NCI-H187 (cell line): ENCODE measurements at places on chromosomes 7 and 10.

GRCh38 chr10:79185067-79185774, 116.5 kb downstream of the ZMIZ1 start:
- DNase-seq: no peak

DNA sequence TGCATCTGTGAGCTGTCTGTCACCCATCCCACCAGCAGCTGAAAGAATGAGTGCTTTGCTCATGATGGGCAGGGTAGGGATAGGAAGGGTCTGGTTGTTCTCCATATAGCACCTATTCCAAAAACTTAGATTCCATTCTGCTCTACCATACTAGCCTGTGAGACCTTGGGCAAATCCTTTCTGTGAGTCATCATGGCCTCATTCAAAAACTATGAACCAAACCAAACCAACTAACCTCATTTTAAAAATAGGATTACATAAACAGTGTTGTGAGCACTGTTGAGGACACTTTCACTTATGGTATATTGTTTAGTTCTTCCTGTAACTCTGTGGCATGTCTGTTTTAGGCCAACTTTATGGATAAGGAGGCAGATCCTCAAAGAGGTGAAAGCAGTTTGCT, 30.9 kb upstream of the STEAP4 start:
- no peak for DNase-seq

DNA sequence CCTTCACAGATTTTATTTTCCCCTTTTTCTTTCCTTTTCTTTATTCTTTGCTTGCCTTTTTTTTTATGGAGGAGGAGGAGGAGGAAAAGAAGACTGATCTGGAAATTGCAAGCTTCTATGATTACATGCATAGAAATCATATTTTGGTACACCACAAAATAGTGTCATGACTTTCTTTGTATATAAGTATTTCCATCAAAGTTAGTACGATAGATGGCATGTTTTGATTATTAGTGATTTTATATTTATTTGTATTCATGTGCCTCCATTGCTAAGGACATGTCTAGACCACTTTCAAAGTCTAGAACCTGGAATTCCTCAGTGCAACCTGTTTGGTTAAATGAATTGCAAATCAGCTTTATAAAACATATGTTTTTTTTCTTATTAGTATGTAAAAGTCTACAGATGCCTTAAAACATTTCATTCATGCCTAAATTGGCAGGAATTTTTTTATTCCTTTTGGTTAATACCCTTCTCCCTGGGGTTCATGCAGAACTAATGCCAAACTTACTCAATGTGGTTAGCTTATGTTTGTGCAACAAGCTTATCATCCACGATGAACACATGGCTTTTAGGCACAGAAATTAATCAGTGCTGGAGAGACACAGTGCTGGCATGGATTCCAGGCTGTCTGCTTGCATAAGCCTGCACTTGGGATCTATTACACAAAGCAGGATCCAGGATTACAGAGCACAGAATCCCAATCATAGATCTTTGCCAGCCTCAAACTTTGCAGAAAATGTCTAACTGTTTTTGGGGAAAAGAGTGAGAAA, 213.1 kb downstream of the CHRM2 start:
- no peak for DNase-seq

DNA sequence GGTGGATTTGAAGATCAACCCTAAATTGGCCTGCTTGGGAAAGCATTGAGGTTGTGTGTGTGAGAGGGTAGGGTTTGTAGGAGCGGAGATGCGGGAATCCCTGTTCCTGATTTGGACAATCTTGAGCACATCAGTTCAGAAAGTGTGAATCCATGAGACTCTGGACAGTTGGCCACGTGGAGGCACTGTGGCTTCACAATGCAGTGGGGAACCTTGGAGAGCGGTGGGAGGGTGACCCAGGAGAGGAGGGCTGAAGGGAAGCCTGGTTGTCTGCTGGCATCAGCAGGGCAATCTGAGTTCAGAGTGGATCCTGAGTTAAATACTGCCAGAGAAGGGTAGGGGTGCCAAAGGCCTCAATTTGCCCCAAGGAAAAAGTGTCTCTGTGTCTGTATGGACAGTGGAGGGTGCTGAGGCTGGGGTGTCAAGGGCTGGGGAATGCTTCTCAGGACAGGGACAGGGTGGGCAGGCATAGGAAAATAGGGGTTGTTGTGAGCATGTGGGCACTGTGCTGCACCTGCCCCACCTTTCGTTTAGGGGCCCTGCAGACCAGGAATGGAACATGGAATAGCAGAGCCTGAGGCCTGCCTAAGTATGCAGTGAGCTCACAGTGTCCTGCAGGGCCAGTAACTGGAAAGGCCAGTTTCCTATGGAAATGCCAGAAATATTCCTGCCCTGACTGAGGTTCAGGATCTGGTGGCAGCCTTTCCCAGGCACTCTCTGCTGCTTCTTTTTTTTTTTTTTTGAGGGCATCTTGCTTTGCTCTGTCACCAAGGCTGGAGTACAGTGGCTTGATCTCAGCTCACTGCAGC, 162.9 kb upstream of the PRSS58 start:
- DNase-seq: no peak

GRCh38 chr10:89909752-89910151, 208.4 kb downstream of the KIF20B start:
- DNase-seq: no peak

DNA sequence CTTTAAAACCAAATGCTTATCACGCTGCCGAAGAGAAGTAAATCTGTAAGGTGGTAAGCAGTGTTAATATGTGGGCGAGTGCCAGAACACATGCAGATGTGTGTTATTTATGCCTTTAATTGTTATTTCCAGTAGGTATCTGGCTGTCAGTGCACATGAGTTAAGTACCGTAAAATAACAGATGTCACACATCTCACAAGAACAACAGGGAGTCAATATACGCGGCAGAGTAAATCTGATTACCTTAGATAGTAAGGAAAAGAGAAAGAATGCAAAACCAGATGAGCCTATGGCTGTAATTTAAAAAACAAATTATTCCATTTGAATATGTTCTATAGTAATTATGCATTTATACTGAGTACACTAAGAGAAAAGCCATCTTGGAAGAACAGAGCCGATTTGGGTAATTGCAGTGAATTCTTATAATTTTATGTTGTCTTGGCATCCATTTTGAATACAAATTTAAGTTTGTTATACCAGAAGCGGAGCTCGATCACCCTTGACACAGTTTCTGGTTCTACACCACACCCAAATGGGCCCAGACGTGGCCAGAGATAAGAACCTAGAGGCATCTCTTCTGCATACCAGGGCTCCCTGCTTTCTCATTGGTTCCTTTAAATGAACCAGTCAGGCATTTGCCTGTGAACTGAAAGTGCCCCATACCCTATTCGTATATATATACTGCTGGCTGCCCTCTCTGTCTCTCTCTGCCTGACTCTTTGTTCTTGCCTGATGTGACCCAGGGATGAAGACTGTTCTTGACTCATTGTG, 34.8 kb downstream of the DNAJB9 start:
- no peak for DNase-seq

DNA sequence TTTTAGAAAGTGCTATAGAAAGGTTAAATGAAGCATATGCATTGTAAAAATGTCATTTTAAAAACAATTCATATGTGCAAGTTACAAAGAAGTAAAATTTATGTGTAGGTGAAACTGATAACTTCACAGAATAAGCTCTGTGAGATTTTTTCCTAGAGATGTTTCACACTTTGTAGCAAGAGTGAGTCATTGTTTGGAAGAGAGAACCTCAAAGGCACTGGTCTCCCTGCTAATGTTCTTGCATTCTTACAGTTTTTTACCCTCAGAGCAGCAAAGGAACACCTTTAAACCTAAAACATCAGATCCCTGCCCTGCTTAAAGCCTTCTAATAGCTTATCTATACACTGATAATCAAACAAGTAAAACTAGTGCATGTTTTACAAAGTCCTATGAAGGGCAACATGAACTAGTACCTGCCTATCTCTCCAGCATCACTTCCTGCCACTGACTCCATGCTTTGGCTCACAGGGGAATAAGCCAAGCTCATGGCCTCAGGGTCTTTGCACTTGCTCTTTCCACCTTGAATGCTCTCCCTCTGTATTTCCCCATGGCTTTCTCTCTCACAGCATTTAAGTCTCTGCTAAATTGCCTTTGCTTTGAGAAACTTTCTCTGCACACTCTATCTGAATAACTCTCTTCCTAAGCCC, 997.0 kb downstream of the GATA3 start:
- no peak for DNase-seq

DNA sequence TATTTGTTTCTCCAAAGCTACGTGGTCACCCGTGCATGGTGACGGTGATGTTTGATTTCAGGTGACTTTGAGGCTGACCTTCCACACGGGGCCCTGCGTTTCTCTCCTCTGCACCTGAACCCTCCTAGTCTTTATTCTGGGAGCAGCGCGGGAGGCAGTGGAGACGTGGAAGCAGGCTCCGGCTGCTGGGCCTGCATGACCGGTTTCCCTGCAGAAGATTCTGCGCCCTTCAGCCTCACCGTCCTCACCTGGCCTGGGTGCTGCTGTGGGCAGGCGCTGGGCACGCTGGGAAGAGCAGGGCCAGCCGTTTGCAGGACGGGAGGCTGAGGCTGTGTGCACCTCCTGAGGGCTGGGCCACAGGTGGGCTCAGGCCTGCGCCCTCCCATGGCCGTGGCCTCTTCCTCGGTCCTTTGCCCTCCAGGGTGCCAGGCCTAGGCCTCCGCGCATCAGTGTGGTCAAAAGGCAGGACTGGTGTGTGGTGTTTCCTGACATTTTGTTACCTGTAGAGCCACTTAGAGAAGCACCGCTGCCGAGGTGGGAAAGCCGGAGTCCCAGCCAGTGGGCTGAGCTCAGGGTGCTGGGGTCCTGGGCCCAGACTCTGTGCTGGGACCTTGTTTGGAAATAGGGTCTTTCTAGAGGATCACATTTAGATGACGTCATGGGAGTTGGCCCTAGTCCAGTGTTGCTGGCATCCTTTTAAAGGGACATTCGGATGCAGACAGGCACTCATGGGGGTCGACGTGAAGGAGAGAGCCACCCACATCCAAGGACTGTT, 478.3 kb downstream of the DNAJB6 start:
- no peak for DNase-seq

DNA sequence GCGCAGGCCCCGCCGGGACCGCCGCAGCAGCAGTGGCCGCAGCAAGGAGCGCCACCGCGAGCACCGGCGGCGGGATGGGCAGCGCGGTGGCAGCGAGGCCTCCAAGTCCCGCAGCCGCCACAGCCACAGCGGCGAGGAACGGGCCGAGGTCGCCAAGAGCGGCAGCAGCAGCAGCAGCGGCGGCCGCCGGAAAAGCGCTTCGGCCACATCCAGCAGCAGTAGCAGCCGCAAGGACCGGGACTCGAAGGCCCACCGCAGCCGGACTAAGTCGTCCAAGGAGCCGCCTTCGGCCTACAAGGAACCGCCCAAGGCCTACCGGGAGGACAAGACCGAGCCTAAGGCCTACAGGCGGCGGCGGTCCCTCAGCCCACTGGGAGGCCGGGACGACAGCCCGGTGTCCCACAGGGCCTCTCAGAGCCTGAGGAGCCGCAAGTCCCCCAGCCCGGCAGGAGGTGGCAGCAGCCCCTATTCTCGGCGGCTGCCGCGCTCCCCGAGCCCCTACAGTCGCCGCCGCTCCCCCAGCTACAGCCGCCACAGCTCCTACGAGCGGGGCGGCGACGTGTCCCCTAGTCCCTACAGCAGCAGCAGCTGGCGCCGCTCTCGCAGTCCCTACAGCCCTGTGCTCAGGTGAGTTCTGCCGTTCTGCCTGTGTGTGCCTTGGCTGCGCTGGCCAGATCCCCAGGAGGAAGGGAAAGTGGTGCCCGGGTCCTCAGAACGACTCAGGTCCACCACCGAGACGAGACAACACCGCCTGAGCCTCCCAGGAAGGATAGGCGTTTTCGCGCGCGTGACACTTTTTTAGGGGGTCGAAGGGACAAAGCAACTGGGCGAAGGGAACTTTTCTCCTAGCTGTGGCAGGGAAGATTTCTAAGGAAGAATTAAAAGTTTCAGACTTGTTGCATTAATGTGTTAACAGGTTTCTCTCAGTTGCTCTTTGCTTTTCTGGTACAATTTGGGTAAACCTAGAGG, 1.5 kb downstream of the CDK13 start:
- DNase-seq: no peak

- DNase-seq: peak; percentile 50
Measured at GRCh38 chr10:86710987-86711512, 42.7 kb downstream of the LDB3 start.

GRCh38 chr10:31103112-31103511, 71.4 kb upstream of the ZNF438 start:
- no peak for DNase-seq

- DNase-seq: no peak
Measured at GRCh38 chr10:28623483-28623882, 53.8 kb upstream of the BAMBI start.

GRCh38 chr7:55657654-55658053, 85.4 kb upstream of the VOPP1 start:
- DNase-seq: no peak

DNA sequence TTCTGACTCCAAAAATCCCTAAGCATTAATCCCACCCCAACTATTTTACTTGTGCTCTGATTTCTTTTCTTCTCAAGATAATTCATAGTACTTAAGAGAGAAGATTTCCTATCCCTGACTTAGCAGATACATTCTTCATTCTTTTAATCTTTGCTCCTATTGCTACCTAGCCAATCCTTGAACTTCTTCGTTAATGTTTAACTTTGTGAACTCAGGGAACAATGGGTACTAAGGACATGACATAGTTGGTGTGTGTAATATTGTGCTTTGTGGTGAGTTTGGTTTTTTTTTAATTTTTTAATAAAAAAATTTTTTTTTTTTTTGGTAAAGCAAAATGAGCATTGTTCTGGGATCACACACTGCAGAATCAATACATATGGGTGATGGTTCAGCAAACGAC, 166.2 kb downstream of the CHCHD3 start:
- no peak for DNase-seq

DNA sequence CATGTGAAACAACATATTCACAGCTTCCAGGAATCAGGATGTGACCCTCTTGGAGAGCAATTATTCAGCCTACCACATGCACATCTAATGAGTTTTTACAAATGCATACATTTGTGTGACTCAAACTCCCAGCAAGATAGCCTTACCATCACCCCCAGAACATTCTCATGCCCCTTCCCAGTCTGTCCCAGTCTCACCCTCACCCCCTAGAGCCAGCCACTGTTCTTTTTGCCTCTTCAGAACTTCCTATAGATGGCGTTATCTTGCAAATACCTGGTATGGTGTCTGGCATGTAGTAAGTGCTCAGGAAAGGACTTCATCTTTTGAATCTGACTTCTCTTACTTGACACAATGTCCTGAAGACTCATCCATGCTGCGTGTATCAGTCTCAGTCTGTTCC, 23.9 kb upstream of the AOC1 start:
- DNase-seq: no peak

GRCh38 chr7:74617180-74617744, 40.3 kb upstream of the GTF2I start:
- no peak for DNase-seq

GRCh38 chr10:18202680-18203460, 62.6 kb downstream of the CACNB2 start:
- no peak for DNase-seq
